Fibroblast of upper back skin (primary cell): ENCODE measurements at places on chromosomes 5 and 9.
A peak's percentile ranks its signal among the peaks of the same experiment; 100 is the strongest.

DNA sequence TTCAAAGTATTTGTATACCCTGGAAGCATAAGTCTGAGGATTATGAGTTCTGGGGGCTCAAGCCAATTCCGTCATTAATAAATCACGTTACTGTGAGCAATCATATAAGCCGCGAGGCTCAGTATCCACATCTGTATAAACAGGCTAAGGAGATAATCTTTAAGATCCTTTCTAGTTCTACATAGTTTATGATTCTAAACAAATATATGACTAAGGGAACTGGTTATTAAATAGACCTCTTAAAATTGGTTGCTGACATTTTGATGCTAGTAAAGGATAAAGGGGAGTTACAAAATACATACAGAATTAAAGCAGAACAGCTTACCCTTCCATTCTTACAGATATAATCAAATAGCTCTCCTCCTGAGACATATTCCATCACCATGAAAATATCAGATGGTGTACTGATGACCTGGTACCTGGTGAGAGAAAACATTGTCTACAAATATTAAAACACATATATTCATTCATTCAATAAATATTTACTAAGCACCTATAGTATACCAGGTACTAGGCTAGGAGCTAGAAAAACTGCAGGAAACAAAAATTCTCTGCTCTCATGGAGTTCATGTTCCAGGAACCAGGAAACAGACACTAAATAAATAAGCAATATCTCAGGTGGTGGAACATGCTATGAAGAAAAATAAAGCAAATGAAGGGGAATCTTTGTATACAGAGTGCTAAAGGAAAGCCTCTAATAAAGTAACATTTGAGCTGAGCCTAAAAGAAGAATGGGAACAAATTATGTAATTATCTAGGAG, 19.5 kb upstream of the TTC33 start:
- DNase-seq: no peak

GRCh38 chr9:93223260-93224180, 39.6 kb downstream of the WNK2 start:
- peak; percentile 69 for DNase-seq

- no peak for DNase-seq
Measured at GRCh38 chr9:68808338-68808890, 103.4 kb downstream of the PIP5K1B start.

GRCh38 chr9:106314476-106314875, 548.5 kb upstream of the ZNF462 start:
- peak; percentile 55 for DNase-seq

DNA sequence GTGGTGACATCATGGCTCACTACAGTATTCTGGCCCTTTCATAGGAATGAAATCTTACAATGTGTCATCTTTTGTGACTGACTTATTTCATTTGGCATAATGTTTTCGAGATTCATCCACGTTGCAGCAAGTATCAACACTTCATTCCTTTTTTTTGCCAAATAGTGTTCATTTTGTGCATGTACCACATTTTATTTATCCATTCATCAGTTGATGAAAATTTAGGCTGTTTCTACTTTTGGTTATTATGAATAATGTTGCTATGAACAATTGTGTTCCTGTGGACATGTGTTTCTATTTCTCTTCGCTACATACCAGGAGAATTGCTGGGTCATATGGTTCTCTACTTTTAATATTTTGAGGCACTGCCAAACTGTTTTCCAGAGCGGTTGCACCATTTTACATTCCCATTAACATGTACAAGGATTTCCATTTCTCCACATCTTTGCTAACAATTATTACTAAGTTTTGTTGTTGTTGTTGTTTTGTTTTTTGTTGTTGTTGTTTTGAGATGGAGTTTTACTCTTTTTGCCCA, 43.5 kb downstream of the RMI1 start:
- no peak for DNase-seq

- DNase-seq: peak; percentile 82
Measured at GRCh38 chr5:54470128-54470527, 14.6 kb downstream of the HSPB3 start.

DNA sequence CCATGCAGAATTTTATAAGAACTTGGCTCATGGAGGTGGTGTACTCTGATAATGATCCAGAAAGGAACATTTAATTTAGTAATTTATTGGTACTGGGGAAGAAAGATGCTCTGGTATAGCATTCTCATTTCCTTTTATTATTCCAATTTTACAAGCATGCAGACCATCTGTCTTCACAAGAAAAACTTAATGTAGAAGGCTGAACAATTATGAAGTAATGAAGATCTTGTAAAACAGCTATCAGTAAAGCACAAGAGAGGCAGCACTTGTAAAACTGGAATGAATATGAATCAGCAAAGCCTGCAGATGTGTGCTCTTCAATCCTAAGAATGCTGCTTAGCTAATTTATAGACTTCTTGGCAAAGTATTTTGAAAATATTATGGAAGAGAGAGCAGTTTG, 300.0 kb downstream of the YTHDC2 start:
- DNase-seq: no peak

GRCh38 chr5:657570-657969, 35.6 kb downstream of the TPPP start:
- peak; percentile 25 for DNase-seq

DNA sequence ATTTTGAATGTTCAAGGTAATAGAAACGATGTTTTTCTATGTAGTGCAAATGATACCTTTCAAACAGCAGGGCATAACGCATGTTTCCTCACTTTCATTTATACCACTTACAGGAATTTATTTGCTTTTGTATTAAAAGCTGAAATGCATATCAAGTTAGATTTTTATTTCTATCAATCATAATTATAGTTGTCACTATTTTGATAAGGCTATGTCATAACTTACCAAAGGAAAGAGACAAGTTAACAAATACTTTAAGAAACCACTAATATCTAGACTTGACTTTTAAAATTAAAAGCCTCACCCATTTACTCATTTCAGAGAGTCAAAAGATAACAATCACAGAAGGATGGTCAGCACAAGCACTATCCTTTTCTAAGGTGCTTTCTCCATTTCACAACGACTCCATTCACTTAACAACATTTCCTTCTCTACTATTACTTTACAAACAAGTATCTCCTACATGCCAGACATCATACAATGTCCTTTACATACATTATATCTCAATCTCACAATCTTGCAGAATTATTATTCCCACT, 12.6 kb downstream of the ERP44 start:
- DNase-seq: no peak

DNA sequence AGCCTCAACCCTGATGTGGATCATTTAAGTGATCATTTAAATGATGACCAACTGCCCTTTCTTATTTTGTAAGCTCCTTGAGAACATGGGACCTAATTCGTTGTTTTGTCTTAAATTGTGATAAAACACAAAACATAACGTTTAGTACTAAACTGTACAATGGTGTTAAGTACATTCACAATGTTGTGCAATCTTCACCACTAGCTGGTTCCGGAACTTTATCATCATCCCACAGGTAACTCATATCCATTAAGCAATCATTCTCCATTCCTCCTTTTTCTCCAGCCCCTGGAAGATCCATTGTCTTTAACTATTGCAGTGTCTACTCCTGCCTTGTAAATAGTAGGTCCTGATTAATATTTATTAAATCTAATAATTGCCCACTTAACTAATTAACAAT, 460.5 kb upstream of the BRINP1 start:
- no peak for DNase-seq

DNA sequence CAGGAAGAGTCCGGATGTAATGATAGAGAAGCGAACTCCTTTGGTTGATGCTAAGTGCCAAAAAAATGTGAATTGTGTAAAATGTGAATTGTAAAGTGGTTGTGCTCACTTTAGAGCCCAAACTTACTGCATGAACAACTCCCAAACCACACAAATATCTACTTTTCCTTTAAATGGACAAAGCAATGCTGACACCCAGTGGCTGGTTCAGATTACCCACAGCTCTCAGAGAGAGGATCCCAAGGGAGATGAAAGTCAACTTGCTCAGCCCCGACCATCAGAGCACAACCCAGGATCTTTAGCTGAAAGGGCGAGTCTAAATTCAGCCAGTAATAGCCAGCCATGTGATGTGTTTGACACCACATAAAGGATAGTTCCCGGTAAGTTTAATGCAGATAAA, 133.7 kb downstream of the NMUR2 start:
- peak; percentile 12 for DNase-seq

GRCh38 chr5:164235300-164235891, 730.0 kb downstream of the MAT2B start:
- DNase-seq: peak; percentile 98

GRCh38 chr5:124592891-124593290, 153.5 kb downstream of the ZNF608 start:
- DNase-seq: no peak

- peak; percentile 42 for DNase-seq
Measured at GRCh38 chr5:59685191-59685530, 208.4 kb downstream of the PDE4D start.

- DNase-seq: no peak
Measured at GRCh38 chr9:109560470-109561132, 62.5 kb upstream of the PTPN3 start.

DNA sequence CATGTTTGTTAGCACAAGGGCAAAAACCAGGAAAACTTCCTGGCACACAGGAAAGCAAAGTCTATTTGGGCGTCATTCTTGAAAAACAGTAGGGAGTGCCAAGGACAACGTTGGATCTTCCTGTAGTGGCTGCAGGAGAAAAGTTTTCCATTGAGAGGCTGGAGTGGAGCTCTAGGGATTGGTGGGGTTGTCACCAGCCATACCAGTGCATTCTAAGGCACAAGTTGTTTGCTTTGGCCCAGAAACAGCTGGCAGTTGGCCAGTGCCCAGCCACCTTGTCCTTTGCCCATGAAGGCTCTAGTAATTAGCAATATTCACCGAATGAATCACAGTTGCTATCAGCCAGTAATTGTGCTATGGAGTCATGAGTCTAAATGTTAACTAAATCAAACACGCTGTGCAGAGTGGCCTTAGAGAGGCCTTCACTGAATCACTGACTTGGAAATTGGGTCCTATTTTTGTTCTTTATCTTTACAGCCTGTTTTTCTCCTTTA, 26.4 kb downstream of the TNFSF15 start:
- no peak for DNase-seq
